ELR (cell line): ENCODE measurements at places on chromosomes 2 and 18.

- no peak for DNase-seq
These were observed 50.9 kb downstream of the FBXO48 start for GRCh38 chr2:68416081-68416675.

- no peak for DNase-seq
These were observed 10.9 kb downstream of the CLASP1 start for GRCh38 chr2:121638333-121638732.

DNA sequence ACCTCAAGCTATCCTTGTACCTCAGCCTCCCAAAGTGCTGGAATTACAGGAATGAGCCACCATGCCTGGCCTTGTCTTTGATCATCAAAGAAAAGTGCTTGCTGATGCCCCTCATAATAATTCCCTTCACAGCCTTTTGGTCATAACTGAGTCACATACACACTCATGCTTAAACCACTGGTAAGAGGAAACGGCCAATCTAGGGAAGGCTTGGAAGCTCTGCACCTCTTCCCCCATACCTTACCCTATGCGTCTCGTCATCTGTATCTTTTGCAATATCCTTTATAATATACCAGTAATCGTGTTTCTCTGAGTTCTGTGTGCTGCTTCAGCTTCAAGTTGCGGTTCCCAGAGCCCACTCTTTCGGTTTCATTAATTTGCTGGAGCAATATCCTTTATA is 4.8 kb upstream of the RNF138 start:
- peak; percentile 93 for DNase-seq

- DNase-seq: no peak
These were observed 231.7 kb downstream of the KLHL29 start for GRCh38 chr2:23616630-23617029.

- peak; percentile 23 for DNase-seq
These were observed 39.5 kb upstream of the TANC1 start for GRCh38 chr2:158928965-158929364.

DNA sequence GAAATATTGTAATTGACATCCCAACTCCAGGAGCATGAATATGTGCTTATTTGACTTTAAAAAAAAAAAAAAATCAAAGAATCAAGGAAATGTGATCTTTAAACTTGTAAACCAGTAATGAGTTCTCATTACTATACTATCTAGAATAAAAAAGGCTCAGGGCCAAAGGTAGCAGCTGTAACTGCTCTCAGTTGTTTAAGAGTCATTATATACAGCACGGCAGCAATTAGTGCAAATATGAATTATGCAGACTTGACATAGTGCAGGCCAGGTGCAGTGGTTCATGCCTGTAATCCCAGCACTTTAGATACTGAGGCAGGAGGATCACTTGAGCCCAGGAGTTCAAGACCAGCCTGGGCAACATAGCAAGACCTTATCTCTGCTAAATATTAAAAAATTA is 125.7 kb upstream of the TTC39C start:
- no peak for DNase-seq

DNA sequence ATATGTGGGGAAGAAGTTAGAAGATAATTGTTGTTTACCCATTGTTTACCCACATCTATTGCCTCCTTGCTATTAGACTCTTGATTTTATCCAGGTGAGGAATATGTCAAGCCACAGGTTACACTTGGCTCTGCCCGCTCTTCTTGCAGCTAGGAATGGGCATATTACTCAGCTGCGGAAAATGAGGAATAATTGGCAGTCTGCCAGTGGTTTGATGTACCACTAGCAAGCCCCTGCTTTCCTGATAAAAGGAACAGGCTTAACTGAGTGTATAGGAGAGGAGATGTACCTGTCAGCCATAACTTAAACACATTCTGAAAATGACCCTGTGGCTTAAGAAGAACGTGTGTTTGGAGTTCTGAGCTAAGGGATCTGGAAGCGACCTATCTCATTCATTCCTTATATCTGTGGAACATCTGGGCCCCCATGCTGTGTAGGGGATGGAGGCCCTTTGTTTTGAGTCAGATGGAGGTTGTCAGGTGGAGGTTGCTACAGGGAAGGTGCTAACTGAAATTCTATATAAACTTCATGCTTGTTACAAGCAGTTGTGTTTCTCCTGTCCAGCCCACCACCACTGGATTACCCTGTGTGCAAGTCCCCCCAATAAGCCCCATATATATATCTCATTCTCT is 4.6 kb upstream of the FMNL2 start:
- no peak for DNase-seq

- no peak for DNase-seq
These were observed 541.7 kb upstream of the RAB6C start for GRCh38 chr2:129437725-129438124.

GRCh38 chr2:188345020-188345419 is 53.3 kb downstream of the GULP1 start:
- DNase-seq: no peak

GRCh38 chr2:167411367-167411766 is 523.1 kb downstream of the XIRP2 start:
- no peak for DNase-seq

DNA sequence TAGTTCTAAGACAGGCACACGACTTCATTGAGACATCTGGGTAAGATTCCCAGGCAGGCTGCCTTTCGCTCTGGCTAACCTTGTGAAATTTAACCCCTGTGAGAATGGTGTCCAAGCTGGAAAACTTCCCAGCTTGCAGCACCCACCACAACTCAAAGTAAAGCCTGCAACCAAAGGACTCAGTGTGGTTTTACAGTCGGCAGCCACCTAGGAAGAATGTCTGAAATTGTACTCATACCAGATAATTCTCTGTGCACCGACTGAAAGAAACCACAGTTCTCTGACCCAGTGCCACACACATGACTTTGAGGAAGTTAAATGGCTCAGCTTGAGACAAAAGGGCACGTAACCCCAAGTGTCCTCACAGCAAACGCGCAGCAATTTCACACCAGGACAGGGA is 125.7 kb downstream of the RBMS1 start:
- DNase-seq: peak; percentile 92

- DNase-seq: no peak
These were observed 49.7 kb downstream of the ARL4C start for GRCh38 chr2:234447189-234447588.

DNA sequence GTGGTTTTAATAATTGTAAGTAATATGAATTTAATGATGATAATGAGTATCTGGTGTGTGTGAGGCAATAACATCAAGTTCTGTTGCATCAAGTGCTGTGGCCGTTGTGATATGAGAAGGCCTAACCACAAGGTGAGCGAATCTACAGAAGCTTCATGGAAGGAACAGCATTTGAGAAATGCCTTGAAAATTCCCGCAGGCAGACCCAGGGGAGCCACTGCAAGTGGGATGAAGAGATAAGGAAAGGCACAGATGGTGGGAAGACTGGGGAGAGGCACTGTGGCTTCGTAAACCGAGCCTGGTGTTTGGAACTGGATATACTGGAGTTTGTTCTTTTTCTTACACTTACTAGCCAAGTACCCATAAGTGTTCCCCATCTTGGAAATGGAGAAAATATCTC is 357.5 kb downstream of the PTPRM start:
- no peak for DNase-seq

DNA sequence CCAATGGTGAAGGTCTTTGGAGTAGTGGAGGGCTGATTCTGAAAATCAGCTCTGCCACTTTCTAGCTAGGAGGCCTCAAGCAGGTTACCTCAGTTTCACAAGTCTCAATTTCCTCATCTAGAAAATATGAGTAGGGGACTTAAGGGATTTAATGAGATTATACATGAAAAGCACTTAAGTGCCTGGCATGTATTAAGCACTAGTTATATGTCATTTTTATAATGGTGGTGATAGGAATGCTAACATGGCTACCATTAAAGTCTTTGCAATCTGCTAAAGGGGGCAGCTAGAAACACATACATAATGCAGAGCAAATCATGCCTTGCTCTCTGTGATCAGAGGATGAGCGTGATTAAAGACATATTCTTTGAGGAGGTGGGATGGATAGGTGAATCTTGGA is 640.9 kb upstream of the ZEB2 start:
- DNase-seq: no peak

- DNase-seq: no peak
These were observed 1185.6 kb upstream of the CELF4 start for GRCh38 chr18:38751211-38751610.

DNA sequence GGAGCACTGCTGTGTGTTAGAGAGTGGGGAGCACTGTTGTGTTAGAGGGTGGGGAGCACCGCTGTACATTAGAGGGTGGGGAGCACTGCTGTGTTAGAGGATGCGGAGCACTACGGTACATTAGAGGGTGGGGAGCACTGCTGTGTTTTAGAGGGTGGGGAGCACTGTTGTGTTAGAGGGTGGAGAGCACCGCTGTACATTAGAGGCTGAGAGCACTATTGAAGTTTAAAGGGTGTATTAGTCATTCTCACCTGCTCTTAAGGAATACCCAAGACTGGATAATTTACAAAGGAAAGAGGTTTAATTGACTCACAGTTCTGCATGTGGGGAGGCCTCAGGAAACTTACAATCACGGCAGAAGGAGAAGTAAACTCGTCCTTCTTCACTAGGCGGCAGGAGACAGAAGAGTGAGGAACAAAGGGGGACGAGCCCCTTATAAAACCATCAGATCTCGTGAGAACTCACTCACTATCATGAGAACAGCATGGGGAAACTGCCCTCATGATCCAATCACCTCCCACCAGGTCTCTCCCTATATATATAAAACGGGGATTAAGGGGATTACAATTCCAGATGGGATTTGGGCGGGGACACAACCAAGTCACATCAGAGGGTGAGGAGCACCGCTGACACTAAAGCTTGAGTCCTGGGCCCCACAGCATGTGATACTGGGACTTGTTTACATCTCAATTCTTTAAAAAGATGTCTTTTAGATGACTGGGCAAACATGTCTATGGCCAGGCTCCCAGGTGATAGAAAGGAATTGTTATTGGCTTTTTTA is 19.5 kb upstream of the AGXT start:
- DNase-seq: no peak

DNA sequence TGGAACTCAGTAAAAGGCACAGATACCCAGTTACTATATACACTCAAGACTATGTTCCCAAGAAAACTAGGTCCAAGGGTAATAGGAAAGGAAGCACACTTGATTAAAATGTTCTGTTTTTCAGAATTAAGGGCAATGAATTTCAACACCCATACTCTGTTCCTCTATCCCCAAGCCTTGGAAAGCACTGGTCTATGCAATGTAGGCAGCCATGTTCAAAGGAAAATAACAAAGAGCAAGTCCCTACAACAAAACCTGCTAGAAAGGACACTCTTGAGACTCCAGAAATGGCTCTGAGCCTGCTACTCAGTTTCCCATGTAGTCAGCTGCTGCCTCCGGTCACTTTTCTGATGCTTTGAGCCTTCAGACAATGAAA is 6.8 kb downstream of the CYB5A start:
- no peak for DNase-seq

- no peak for DNase-seq
These were observed 123.2 kb downstream of the RBM43 start for GRCh38 chr2:151138507-151138906.

GRCh38 chr2:18096836-18097405 is 218.5 kb downstream of the KCNS3 start:
- DNase-seq: no peak

DNA sequence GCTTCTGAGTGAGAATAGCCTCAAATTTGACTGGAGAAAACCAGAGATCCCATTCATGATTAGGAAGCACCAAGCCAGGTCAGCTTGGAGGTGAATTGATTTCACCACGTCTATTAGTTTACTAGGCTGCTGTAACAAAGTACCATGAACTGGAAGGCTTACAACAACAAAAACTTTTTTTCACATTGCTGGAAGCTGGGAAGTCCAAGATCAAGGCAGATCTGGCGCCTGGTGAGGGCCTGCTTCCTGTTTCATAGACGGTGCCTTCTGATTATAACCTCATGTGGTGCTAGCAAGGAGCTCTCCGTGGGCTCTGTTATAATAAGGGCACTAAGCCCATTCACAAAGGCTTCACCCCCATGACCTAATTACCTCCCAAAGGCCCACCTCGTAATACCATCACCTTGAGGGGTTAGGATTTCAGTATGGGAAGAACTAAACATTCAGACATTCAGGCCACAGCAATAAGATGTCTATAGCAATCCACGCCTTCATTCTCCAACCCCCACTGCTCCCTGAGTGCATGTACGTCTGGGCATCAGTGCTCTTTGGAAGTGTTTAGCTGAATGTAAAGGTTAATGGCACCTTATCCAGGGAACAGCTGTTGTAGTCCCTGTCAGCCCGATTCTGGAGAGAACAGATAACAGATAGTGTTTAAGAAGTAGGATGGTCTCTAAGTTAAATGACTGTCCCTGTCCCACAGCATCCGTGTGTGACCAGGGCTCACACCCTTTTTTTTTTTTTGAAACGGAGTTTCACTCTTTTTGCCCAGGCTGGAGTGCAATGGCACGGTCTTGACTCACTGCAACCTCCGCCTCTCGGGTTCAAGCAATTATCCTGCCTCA is 89.2 kb downstream of the SOCS6 start:
- DNase-seq: no peak

DNA sequence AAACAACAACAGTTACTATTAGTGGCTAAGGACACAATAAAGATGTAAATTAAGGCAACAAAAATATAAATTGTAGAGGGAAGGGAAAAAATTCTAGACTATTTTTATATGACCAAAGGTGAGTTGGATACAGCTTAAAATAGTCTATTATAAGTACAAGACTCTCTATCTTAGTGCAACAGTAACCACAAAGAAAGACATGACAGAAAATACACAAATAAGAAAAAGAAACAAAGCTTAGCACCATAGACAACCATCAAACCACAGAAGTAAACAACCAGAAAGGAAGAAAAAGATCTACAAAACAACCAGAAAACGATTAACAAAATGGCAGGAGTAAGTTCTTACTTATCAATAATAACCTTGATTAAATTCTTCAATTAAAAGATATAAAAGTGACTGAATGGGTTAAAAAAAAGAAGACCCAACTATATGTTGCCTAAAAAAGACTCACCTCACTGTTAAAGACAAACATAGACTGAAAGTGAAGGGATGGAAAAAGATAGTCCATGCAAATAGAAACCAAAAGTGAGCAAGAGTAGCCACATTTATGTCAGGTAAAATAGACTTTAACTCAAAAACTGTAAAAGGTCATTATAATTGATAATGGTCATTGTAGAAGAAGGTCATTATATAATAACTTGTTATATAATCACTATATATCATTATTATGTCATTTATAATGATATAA is 62.5 kb downstream of the USP40 start:
- DNase-seq: no peak

GRCh38 chr2:59770651-59771050 is 782.8 kb downstream of the BCL11A start:
- no peak for DNase-seq

DNA sequence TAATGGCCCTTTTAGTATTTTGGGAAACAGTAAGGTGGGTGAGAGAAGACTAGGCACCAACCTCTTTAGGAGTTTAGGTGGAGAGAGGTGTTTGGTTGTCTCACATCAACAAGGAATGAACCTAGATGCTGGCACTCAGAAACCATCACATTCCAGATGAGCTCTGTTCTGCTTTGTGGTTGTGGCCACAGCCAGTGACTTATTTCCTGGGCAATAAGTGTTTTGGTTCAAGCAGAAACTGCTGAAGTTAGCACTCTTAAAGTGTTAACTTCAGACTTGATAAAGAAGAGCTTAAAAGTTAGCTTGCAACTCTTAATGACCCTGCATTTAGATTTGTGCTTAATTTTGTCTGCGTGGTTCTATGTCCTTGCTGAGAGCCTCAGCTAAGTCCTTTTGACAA is 929.2 kb downstream of the SLC4A3 start:
- peak; percentile 84 for DNase-seq
